Naive thymus-derived CD8-positive, alpha-beta T cell (primary cell): ENCODE measurements at places on chromosomes 1 and 21.
A peak's percentile ranks its signal among the peaks of the same experiment; 100 is the strongest.

- H3K4me1 ChIP-seq, result no peaks in the 10 kb centered on the region
- DNase-seq, result no peak
- no peak overlapping the region for H3K27ac ChIP-seq
- H3K36me3 ChIP-seq, result no peaks in the 10 kb centered on the region
- peaks cover under 1% of the 10 kb centered on the region for H3K27me3 ChIP-seq
- H3K4me3 ChIP-seq, result no peak overlapping the region
These were observed 12.1 kb downstream of the DRAXIN start for GRCh38 chr1:11703357-11704193.

- H3K27ac ChIP-seq, result no peak overlapping the region
- no peaks in the 10 kb centered on the region for H3K27me3 ChIP-seq
- peaks cover 41% of the 10 kb centered on the region for H3K4me1 ChIP-seq
These were observed 20.0 kb downstream of the MAB21L3 start for GRCh38 chr1:116131170-116131569.

DNA sequence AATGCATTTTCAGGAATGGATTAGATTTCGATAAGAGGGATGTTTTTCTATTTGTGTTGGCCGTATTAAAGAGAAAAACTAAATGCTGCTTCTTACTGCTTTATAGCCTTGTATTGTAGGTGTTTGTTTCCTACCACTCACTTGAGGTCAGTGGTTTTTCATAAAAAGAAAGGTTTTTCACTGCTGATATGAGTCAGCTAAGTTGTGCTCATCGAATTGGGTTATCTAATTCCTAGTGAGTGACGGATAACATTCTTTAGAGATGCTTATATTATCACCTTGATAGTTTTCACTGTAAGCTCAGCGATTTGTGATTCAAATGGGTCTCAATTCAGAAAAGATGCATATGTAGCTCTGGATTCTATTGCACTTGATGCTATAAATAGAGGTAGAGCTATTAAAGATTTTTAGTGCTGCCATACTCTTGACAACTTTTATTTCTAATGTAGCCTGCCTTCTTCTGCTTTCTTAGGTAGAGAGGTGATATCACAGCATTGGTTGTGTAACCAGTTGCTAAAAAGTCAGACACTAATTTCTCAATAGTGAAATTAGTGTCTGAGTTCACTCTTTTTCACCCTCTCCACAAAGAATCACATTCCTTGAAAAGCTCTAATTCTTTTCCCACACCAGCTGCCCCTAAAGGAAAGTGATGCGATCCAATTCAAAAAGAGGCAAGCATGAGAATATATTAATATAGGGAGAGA lies 180.0 kb downstream of the RASAL2 start:
- H3K36me3 ChIP-seq, result no peaks in the 10 kb centered on the region
- no peaks in the 10 kb centered on the region for H3K4me1 ChIP-seq
- peaks cover 20% of the 10 kb centered on the region for H3K27me3 ChIP-seq
- H3K4me3 ChIP-seq, result no peak overlapping the region
- DNase-seq, result no peak

- H3K36me3 ChIP-seq, result no peaks in the 10 kb centered on the region
- DNase-seq, result no peak
- no peaks in the 10 kb centered on the region for H3K27me3 ChIP-seq
These were observed 54.6 kb upstream of the ECE1 start for GRCh38 chr1:21344750-21345443.

GRCh38 chr1:234823191-234824176 lies 213.5 kb upstream of the IRF2BP2 start:
- H3K4me1 ChIP-seq, result no peaks in the 10 kb centered on the region
- no peak for DNase-seq
- no peak overlapping the region for H3K4me3 ChIP-seq
- H3K27me3 ChIP-seq, result no peaks in the 10 kb centered on the region
- no peak overlapping the region for H3K27ac ChIP-seq
- no peaks in the 10 kb centered on the region for H3K36me3 ChIP-seq

DNA sequence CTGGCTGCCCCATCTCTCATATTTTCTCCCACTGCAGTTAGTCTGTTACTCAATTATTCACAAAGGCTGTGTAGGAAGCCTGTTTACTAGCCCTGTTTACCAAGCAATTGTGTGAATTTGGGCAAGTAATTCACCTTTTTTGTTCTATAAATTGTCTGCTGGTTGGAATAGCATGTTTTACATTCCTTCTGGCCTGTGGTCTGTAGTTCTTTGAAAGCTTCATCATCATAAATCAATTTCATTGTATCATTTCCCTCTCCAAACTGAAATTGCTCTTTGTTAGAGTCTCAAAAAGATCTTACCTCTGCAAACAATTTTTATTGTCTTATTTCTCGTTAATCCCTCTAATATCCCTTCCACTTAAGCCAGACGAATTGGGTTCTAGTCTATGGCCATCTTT lies 1059.5 kb upstream of the ADGRL4 start:
- H3K27ac ChIP-seq, result no peak overlapping the region
- no peak overlapping the region for H3K4me3 ChIP-seq
- H3K36me3 ChIP-seq, result no peaks in the 10 kb centered on the region
- no peaks in the 10 kb centered on the region for H3K27me3 ChIP-seq
- no peak for DNase-seq
- no peaks in the 10 kb centered on the region for H3K4me1 ChIP-seq

- H3K4me3 ChIP-seq, result no peak overlapping the region
- no peaks in the 10 kb centered on the region for H3K36me3 ChIP-seq
- DNase-seq, result peak; percentile 24
- peaks cover 2% of the 10 kb centered on the region for H3K27me3 ChIP-seq
These were observed 63.4 kb downstream of the KCNAB2 start for GRCh38 chr1:6108937-6109614.

- no peak overlapping the region for H3K4me3 ChIP-seq
- H3K36me3 ChIP-seq, result peaks cover 10% of the 10 kb centered on the region
- H3K27ac ChIP-seq, result no peak overlapping the region
- H3K27me3 ChIP-seq, result no peaks in the 10 kb centered on the region
- DNase-seq, result no peak
These were observed 41.7 kb upstream of the SLC19A1 start for GRCh38 chr21:45583831-45584509.

DNA sequence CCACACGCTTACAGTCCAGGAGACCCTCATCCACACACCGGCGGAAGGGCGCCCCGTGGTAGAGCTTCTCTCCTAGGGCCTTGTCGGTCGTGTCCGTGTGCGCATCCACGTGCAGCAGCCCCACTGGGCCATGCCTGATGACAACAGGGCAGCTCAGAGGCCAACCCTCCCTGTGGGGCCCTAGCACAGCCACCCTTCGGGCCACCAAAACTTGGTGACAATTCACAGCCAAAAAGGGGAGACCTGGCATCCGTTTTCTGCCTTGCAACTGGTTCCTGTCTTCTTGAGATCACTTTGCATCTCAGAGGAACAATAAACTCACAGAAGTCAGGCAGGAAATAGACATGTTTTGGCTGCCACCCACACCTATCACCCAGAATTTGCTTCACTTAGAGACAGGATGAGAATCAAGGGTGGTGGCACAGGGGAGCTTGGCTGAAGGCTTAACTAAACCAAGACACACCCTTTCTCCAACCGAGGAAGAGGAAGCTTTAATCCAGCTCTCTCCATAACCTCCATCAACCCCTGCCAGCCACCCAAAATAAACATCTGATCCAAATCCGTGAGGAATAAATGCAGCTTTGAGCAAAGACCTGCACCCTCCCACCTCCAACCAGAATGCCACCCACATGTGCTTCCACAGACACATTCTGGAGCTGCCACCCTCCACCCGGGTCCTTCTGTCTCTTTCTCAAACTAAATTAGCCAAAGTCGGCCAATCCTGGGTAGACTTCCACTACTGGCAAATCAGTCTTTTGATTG lies 5.7 kb downstream of the AGMAT start:
- H3K4me1 ChIP-seq, result peaks cover 48% of the 10 kb centered on the region
- peak overlapping the region; percentile 72 for H3K4me3 ChIP-seq
- H3K27me3 ChIP-seq, result no peaks in the 10 kb centered on the region
- peak overlapping the region; percentile 95 for H3K27ac ChIP-seq
- peaks cover 15% of the 10 kb centered on the region for H3K36me3 ChIP-seq

DNA sequence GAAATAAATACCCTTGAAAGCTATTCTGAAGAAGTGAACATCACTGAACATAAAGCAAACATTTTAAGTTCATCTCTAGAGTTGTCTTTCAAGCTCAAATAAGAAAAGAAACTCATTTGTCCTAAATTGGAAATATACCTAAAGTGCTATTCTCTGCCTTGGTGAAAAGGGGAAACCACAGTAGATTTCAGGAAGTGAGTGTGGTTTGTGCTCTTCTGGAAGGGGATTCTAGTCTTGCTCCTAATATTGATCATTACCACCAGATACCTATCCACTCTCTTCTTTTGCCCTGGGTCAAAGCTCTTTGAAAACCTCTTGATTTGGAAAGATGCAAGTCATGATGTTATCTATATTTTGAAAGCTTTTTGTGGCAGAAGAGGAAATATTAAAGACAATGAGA lies 798.1 kb downstream of the ADGRL2 start:
- no peaks in the 10 kb centered on the region for H3K27me3 ChIP-seq
- no peak for DNase-seq
- no peaks in the 10 kb centered on the region for H3K36me3 ChIP-seq
- H3K4me3 ChIP-seq, result no peak overlapping the region

- H3K27ac ChIP-seq, result no peak overlapping the region
- no peaks in the 10 kb centered on the region for H3K4me1 ChIP-seq
- DNase-seq, result no peak
- no peaks in the 10 kb centered on the region for H3K27me3 ChIP-seq
These were observed 355.1 kb downstream of the GPATCH2 start for GRCh38 chr1:217275655-217276398.

DNA sequence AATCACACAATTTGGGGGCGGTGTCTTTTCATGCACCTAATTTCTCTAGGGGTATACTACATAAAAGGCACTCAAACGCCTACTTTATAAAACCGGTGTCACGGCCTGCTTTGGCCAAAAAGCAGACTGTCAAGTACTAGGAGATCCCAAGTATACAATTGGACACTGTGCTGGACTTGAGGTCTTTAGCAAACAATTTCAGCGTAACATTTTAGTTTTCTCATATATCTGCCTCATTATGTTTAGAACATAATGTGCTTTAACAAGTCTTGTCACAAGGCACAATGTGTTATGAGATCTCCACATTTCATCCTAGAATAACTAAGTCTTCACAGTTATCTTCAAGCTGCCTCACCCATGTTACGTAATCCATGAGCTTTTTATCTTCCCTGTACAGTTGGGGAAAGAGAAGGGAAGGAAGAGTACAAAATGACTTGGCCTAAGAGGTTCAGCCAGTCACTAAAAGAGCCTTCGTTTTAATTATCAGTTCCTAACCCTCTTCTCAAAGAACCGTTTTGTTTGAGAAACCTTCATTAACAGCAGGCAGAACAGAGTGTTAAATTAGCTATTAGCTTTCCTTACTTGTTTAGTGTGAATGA lies 1.7 kb downstream of the SSX2IP start:
- H3K36me3 ChIP-seq, result no peaks in the 10 kb centered on the region
- no peaks in the 10 kb centered on the region for H3K27me3 ChIP-seq
- no peak overlapping the region for H3K27ac ChIP-seq
- DNase-seq, result no peak
- peak overlapping the region; percentile 54 for H3K4me3 ChIP-seq
- peaks cover 65% of the 10 kb centered on the region for H3K4me1 ChIP-seq

DNA sequence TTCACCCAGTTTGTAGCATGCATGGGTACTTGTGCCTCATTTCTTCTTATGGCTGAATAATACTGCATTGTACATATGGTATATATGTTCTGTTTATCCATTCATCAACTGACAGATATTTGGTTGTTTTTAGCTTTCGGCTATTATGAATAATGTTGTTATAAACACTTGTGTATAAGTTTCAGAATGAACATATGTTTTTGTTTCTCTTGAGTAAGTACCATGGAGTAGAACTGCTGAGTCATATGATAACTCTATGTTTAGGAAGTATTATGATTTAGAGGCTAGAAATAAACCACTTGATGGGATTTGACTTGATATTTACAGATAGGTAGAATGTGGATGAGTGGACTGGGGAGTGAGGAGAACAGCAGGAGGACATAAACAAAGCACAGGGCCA lies 48.6 kb downstream of the WNT2B start:
- peaks cover under 1% of the 10 kb centered on the region for H3K4me1 ChIP-seq
- no peak overlapping the region for H3K4me3 ChIP-seq
- no peak overlapping the region for H3K27ac ChIP-seq
- no peak for DNase-seq

DNA sequence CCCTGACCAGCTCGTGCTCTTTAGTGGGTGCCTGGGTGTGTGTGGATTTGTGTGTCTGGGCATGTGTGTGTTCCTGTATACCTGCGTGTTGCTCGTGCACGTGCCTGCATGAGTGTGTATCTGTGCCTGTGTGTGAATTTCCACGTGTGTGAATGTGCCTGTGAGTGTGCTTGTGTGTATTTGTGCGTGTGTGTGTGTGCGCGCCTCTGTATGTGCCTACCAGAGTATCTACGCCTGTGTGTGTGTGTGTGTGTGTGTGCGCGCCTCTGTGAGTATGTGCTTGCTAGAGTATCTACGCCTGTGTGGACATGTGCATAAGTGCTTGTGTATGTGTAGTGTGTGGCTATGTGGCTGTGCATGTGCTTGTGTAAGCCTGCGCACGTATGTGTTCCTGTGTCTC lies 691 bp upstream of the SELENBP1 start:
- no peak for DNase-seq
- H3K36me3 ChIP-seq, result no peaks in the 10 kb centered on the region
- H3K27me3 ChIP-seq, result no peaks in the 10 kb centered on the region
- no peaks in the 10 kb centered on the region for H3K4me1 ChIP-seq
- H3K4me3 ChIP-seq, result no peak overlapping the region

DNA sequence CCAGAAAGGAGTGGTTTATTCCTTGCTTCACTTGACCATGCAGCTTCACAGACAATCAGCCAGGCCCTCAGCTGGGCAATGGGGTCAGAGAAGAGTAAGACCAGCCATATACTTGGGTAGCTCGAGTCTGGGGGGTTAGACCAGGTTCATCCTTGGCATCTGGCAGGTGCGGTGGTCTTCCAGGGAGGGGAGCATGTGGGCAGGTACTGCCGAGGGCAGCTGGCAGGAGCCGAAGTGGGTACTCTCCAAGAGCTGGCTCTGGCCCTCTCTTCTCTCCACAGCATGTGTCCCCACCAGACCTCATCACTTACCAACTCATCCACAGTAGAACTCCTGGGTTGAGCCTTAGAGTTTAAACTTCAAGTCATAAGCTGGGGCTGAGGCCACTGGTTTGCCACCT lies 156.8 kb downstream of the FOXD2 start:
- H3K36me3 ChIP-seq, result no peaks in the 10 kb centered on the region
- peaks cover 6% of the 10 kb centered on the region for H3K4me1 ChIP-seq
- peaks cover 28% of the 10 kb centered on the region for H3K27me3 ChIP-seq
- H3K27ac ChIP-seq, result no peak overlapping the region

DNA sequence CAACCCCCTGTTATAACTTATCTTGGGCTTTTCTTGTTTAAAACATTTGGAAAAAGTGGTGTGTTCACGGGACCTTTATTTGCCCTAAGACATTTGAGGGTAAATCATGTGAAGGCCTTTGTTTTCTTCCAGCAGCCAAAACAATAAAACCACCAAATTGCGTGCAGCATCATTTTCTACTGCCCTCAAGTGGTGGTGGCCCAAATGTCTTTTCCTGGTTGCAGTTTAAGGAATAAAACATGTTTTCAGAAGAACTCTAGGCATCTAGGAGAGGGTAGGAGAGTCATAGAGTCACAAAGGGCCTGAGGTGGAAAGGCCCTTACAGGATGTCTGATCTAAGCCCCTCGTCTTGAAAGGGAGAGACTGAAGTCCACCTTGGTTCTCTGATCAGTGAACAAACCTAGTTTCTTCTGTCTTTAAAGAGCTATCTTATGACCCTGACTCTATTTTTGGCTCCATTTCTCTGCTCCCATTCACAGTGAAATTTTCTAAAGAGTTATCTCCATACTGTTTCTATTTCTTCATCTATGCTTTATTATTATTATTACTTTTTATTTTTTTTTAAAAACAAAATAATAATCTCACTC lies 16.0 kb upstream of the EPS15 start:
- peak; percentile 30 for DNase-seq
- H3K4me1 ChIP-seq, result peaks cover 2% of the 10 kb centered on the region

GRCh38 chr1:65255656-65256050 lies 53.7 kb upstream of the DNAJC6 start:
- H3K27me3 ChIP-seq, result no peaks in the 10 kb centered on the region
- H3K4me1 ChIP-seq, result peaks cover 22% of the 10 kb centered on the region
- H3K4me3 ChIP-seq, result peak overlapping the region; percentile 89
- H3K27ac ChIP-seq, result no peak overlapping the region
